ENCODE measurements at places on chromosomes 1 and 21. TPM values are rescaled to one million over a fixed set of nuclear protein-coding genes. Genes with fewer than 3 reads are reported as not detected.

DNA sequence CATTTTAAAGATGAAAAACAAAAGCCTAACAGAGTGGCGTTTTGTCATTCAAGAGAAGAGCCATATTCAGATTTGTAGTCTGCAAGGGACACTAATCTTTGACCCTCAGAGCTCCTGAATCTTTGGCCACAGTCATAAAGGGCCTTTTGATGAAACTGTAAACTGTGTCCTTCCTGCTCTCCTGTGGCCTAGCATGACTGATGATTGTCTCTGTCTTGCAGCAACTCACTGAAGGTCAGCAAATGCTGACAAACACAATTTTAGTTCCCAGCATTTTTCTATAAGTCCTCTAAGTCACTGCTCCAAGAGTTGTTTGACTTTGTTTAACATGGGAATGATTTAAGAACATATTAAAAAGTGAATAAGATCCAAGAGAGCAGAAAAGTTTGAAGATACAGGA lies 55.3 kb upstream of the PRELP start:
- no peak for DNase-seq
- H3K4me3 ChIP-seq, result no peak overlapping the region
- no peak overlapping the region for H3K27ac ChIP-seq
- H3K36me3 ChIP-seq, result no peaks in the 10 kb centered on the region

DNA sequence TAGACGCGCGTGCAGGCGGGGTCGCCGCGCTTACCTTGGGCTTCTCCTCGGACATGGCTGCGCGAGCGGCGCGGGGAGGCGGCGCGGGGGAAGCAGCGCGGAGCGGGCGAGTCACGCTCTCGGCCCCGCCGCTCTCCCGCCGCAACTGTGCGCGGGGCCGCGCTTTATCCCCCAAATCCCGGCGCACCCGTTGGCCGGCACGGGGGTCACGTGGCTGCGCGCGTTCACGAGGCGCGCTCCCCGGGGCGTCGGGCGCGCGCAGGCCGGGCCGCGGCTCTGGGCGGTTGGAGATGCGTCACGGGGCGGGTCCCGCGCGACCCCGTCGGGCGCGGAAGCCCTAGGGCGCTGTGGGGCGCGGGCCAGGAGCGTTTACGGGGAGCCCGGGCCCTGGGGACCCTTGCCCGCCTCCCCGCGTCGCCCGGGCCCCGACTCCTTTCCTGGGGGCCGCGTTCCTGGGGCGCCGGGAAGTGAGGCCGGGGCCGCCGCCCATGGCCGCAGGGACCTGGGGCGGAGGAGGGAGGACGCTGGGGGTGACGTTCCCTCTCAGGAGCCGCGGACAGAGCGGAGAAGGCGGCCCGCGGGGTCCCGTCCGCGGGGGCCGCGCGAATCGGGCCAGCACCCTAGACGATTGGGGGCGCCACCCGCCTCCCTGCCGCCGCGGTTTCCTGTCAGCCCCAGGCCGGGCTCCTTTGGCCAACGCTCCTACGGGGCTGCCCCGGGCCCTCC lies at the start of gene SUMO3:
Gene SUMO3 (minus strand): TSS at position 149 of the 726 bp plus-strand sequence. CDS start 94 bp downstream, at position 55.
- H3K27me3 ChIP-seq, result no peaks in the 10 kb centered on the region
- peaks cover 8% of the 10 kb centered on the region for H3K36me3 ChIP-seq
- H3K27ac ChIP-seq, result peak within 1 kb of the TSS; percentile 94
- DNase-seq, result peak; percentile 87
- H3K4me1 ChIP-seq, result peaks cover 38% of the 10 kb centered on the region
- H3K4me3 ChIP-seq, result peak within 1 kb of the TSS; percentile 68

DNA sequence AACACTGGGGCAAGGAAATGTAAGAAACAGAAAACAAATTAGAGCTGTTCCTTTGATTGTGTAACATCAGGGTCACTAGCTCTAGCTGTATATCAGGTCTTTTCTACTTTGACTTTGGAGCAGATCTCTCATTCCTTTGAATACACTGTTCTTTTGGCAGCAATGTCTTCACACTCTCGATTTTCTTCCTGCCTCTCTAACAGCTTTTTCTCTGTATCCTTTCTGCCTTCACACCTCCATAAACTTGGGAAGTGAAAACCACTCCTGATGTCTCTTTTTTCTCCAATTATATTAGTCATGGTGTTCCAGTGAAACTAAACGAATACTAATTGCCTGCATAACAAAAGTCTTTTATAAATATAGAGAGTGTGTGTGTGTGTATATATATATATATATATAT lies 1458.0 kb downstream of the NCAM2 start:
- H3K36me3 ChIP-seq, result no peaks in the 10 kb centered on the region
- no peak overlapping the region for H3K27ac ChIP-seq
- H3K27me3 ChIP-seq, result no peaks in the 10 kb centered on the region
- no peak overlapping the region for H3K4me3 ChIP-seq
- no peaks in the 10 kb centered on the region for H3K4me1 ChIP-seq

DNA sequence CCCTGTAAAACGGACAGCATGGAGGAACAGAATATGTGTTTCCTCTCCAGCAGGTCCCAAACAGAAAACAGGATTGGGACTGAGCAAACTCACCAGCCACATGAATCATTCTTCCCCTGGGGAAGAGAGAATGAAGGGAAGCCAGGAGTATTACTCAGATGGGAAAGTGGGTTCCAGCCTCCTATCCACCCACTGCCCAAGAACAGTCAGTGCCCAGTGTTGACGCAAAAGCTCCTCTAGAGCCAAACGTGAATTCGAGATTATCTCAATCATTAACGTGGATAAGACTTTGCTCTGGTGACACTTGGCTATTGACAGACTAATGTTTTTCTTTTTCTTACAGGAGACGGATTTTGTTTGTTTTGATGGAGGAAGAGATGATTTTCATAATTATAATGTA lies 9.3 kb downstream of the MIA3 start:
- H3K27me3 ChIP-seq, result no peaks in the 10 kb centered on the region
- no peak overlapping the region for H3K27ac ChIP-seq
- peaks cover 88% of the 10 kb centered on the region for H3K36me3 ChIP-seq
- H3K4me3 ChIP-seq, result no peak overlapping the region

DNA sequence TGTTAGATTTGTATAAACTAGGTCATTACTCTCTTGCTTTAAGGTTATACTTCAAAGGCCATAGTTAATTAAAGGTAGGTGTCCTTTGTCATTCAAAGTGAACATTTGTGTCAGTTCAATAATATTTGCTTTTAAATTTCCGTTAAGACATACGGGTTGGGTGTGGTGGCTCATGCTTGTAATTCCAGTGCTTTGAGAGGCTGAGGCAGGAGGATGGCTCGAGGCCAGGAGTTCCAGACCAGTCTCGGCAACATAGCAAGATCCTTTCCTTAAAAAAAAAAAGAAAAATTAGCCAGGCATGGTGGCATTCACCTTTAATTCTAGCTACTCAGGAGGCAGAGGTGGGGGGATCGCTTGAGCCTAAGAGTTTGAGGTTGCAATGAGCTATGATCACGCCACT lies 80.4 kb downstream of the KIF26B start:
- H3K27ac ChIP-seq, result no peak overlapping the region
- H3K4me3 ChIP-seq, result no peak overlapping the region
- H3K4me1 ChIP-seq, result no peaks in the 10 kb centered on the region
- DNase-seq, result peak; percentile 70
- H3K27me3 ChIP-seq, result no peaks in the 10 kb centered on the region
- H3K36me3 ChIP-seq, result no peaks in the 10 kb centered on the region

- H3K27ac ChIP-seq, result no peak overlapping the region
- H3K4me3 ChIP-seq, result no peak overlapping the region
- no peaks in the 10 kb centered on the region for H3K4me1 ChIP-seq
- DNase-seq, result no peak
- no peaks in the 10 kb centered on the region for H3K36me3 ChIP-seq
Observed at GRCh38 chr1:198465201-198466144, 75.0 kb downstream of the ATP6V1G3 start.

The SDC3 gene
- total RNA-seq, result 43.5 TPM

The AUNIP gene
- not detected for total RNA-seq

Measured in lower lobe of right lung (tissue), 2 donors.